Stimulated activated CD8-positive, alpha-beta memory T cell treated with anti-CD3 and anti-CD28 coated beads, Interleukin-4, amount 100 ng/mL, for 48 hours (primary cell): ENCODE measurements at places on chromosomes 2 and 18.

DNA sequence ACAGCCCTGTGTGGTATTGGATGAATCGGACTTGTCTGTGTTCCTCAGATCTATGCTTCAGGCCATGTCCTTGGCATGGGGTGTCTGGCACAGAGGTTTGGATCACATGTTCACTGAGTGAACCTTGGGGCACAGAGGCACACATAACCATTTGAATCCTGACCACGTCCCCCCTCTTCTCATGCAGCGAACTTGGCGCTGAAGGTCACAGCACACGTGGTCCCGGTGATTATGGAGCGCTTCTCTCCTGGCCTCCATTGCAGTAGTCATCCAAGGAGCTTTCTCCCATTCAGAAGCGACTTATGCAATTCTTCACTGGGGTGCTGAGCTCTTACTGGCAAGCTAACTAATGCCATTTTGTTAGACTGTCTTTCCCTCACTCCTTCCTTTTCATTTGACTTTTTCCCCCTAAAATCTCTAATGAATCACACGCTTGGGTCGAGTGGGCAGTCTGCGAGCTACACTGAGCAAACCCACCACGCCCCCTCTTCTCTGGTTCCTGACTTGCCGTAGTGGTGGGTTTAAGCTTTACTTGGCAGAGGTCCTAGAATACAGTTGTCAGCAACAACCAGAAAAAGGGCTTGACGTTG is 59.4 kb downstream of the KCNG2 start:
- no peak for DNase-seq

- DNase-seq, result no peak
Measured at GRCh38 chr2:101882769-101883307, 108.9 kb upstream of the IL1R2 start.

DNA sequence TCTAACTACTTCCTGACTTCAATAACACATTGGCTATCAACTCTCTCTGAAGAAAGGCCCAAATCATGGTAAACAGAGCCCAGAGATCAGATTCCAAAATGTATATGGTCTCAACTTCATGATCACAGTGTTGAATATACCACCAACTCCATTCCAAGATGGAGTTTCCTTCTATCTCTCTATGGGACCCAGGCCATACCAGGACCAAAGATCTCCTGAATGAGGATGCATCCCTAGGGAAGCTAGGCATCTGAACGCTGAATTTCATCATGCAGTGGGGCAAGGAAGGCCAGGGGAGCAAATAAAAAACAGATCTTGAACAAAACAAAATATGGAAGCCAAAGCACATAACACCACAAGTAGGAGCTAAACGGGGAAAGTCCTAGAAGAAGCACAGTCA is 320.7 kb upstream of the PKDCC start:
- no peak for DNase-seq

DNA sequence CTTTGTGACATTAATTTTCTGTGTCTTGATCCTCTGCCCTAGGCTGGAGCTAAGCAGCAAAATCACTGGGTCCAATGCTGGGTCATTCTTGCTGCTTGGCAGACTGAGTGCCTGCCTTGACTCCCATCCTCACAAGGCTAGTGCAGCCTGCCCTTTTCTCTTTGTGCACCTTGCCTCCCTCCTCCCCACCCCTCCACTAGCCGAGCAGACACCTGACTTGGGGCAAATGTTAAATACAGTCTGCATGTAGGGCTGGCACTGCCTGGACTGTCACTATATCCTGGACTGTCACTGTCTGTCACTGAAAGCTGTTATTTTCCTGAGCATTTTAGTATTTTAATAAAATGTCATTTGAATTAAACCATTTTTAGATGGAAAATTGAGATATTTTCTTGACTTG is 33.4 kb downstream of the MAPRE2 start:
- DNase-seq, result no peak

DNA sequence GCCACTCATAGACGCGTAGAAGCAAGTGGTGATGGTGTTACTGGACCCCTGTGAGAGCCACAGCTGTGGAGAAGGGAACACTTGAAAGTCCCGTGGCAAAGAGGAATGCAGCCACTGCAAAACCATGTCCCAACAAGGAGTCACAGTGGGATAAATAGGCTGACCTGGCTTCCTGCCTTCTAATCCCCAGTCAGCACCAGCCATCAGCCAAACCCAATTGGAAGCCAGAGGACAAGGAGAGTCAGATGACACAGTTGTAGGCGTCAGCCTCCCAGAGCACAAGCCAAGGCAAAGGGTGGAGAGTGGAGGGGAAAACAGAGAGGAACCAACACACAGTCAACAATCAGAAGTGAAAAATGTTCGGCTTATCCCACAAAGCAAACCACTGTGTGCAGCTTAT is 5.5 kb upstream of the CYBRD1 start:
- DNase-seq, result no peak

DNA sequence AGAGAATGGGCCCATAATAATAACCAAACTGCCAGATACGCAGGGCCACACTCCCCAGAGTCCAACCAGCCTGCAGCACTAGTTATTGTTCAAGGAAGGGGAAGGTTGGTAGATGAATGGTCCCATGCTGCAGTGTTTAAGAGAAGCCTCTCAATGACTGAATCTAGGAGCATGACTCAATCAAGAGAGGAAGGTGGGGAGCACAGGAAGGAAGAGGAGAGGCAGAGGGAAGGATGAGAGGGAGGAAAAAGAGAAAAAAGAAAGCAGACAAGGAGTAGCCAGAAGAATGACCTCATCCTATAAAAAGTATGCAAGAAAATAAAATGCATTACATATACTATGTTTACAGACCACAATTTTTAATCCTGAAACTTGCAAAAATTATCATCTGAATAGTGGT is 174.5 kb downstream of the TCF4 start:
- no peak for DNase-seq

GRCh38 chr18:55245211-55245614 is 286.0 kb upstream of the CCDC68 start:
- DNase-seq, result no peak
